HEK293T (cell line): ENCODE measurements at places on chromosomes 12 and 14.

DNA sequence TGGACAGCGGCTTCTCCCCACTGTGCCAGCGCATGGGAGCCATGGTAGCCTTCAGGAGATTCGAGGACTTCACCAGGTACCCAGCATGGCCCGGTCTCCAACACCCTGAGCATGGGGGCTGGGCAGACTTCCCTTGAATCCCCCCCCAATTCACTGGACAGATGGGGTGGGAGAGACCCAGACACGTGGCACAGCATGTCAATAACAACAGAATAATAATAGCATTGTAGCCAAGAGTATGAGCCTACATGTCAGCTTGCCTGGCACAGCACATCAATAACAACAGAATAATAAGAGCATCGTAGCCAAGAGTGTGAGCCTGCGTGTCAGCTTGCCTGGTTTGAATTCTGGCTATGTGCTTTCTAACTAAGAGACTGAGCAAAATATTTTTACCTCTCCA is 76.4 kb downstream of the FOXN4 start:
- DNase-seq = no peak

DNA sequence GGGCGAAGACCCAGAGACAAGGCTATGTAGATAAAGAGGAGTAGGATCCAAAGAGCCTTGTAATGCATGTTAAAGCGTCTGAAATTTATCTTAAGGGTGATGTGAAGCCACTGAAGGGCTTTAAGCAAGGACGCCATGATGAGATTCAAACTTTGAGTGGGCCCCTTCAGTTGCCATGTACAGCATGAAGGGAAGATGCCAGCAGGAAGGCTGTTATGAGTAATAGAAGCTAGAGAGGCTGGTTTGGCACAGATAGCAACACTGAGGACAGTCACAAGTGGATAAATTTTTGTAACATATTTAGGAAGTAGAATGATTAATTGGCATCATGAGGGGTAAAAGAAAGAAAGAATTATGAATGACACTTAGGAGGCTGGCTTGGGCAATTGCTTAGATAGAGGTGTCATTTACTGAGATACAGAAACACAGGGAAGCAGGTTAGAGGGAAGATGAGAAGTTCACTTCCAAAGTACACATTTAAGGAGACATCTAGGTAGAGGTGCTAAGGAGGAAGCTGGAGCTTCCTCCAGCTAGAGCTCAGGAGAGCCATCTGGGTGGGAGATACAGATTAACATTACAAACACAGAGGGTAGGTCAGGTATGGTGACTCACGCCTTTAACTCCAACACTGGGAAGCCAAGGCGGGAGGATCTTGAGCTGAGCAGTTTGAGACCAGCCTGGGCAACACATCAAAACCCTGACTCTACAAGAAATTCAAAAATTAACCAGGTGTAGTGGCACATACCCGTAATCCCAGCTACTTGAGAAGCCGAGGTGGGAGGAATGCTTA is 13.7 kb downstream of the ATG2B start:
- no peak for DNase-seq

DNA sequence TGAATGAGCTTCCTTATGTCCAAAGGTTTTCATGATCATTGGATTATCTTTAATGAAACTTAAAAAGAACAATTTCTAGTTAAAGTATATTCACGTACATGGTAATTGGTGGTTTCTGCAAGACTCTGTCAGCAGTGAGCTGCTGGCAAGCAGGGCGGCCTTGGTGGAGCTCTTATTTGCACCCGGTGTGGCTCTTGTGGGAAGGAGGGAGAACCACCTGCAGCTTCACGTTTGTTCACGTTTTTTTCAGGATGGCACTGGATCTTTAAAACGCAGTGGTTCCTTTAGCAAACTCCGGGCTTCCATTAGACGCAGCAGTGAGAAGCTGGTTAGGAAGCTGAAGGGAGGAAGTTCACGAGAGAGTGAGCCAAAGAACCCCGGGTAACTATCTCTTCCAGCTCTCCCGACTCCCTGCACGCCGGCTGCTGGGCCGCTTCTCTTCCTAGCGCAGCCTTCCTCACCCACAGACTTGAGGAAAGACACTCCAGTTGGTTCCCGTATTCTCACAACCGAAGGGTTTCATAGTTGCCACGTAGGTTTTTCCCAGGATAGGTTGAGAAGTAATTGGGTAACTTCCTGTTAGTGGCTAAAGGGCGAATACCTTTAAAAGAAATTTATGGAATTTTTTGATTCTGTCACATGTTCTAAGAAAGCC is 28.3 kb downstream of the XRCC3 start:
- no peak for DNase-seq

DNA sequence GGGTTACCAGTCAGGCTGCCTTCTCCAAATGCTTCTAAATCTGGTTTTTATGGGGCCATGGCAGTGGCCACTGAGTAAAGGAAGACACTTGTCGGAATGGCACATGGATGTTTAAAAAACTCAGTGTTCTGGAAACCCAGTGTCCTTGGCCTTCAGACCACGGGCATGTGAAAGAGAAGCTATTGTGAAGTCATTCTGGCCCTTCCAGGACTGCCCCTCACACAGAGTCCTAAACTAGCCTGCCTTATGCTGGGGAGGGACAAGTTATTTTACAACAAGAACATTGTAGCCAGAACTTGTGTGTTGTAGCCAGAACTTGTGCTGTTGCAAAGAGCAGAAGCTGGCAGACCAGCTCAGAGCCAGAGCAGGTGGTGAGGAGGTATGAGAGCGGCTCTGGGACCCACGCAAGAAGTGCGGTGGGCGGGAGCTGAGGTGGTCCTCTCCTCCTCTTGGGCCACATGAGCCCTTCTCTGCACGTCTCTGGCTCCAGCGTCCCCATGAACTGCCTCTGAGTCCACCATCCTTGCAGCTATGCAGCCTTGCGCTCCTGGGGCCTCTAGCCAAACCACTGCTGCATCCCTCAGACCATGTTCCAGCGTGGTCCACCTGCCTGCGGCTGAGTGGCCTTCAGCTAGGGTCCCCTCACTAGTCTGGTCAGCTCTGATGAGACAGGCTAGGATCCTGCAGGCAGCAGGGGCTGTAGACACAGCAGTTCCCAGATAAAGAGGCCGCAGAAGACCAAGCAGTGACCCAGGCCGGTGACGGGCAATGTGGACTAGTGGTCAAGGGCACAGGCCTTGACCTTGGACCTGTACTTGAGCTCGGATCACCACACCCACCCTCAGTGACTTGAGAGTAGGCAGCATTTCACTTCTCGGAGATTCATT is 32.5 kb downstream of the MMAB start:
- DNase-seq = no peak

GRCh38 chr12:1820191-1820895 is at the start of gene LRTM2:
Gene LRTM2, plus strand, starts transcription at chr12:1820565. Its CDS starts 7,584 bp downstream, at chr12:1828149.
- no peak for DNase-seq

GRCh38 chr12:104825408-104825807 is 132.7 kb downstream of the SLC41A2 start:
- DNase-seq = no peak

GRCh38 chr12:55001198-55001868 is 16.8 kb upstream of the TESPA1 start:
- DNase-seq = no peak

GRCh38 chr12:56487448-56488040 is 417 bp downstream of the GLS2 start:
- peak; percentile 12 for DNase-seq

GRCh38 chr12:110108309-110109036 is 15.7 kb upstream of the IFT81 start:
- no peak for DNase-seq

DNA sequence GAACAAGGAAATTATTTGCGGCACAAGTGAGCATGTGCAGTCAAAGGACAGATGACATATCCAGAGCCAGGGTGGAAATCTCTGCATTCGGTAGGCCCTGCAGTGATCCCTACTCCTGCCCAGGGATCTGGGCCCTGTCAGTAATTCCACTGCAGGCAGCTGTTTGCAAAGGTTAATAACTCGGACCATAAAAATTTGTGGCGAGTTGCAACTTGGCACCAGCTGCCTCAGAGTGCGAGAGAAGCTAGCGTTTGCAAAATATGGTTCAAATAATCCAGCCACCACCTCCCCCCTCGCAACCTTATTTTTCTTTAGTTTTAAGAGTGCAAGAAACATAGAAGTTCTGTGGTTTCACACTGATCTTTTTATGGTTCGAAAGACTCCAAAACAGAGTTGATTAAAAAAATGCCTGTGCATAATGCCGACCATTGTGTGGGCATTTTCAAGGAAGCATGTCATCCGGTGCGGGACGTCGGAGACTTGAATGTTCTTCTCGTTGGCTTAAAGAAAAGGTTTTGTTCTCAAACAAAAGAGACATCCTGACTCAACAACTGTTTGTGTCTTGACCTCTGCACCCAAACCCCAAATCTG is 224.5 kb downstream of the BCL11B start:
- DNase-seq = no peak

DNA sequence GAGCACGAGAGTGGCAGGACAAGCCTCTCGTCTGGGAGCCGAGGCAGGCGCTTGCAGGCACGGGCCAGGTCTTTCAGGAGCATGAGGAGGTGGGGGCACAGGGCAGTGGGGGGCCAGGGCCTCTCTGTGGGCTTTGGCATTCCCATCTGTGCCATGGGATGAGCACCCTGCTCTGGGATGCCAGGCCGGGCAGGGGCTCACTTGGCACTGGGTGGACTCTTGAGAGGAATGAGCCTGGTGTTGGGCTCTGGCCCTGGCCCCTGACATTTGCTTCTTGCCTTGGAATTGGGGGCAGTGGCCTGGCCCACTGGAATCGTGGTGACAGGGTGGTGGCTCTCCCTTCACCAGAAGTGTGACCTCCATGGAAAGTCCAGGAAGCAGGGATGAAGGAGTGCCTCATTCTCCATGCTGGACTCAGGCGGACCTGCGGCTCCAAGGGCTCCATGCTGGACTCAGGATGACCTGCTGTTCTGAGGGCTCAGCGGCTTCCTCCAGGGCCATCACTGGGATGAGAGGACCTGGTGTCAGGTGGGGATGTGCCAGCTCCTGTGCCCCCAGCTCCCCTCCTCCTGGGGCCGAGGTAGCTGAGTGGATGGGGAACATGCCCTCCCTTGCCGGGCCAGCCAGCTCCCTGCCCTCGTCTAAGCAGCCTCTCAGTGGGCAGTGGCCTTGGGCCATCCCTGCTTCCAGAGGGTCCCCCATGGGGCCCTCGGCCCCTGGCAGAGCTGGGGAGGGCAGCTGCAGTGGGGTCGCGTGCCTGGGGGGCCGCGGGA is 220.3 kb downstream of the KIF26A start:
- DNase-seq = no peak

DNA sequence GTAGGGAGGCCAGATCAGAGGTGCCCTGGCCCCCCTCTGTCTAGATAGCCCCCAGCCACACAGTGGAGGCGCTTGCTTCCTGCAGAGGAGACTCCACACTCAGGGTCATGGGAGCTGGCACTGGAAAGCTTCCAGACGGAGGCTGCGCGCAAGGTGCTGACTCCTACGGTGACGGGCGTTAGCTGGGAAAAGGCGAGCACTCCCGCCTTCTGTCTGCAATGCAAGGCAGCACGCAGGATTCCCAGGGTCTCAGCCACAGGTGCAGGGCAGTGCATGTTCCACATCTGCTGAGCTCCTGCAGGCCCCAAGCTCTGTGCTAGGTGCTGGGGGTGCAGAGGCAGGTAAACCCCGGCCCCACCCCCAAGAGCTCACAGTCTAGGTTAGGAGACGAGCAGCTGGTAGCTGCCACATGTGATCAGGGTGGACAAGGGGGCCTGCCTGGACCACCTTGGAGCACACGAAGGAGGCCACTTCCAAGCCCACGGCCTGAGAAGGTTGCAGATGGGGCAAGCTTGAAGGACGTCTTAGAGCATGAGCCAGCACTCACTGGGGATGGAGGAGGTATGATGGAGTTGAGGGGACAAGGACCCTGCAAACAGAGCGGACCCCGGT is 310.9 kb upstream of the DIO3 start:
- DNase-seq = no peak

GRCh38 chr12:19771858-19772257 is 332.6 kb downstream of the AEBP2 start:
- no peak for DNase-seq

DNA sequence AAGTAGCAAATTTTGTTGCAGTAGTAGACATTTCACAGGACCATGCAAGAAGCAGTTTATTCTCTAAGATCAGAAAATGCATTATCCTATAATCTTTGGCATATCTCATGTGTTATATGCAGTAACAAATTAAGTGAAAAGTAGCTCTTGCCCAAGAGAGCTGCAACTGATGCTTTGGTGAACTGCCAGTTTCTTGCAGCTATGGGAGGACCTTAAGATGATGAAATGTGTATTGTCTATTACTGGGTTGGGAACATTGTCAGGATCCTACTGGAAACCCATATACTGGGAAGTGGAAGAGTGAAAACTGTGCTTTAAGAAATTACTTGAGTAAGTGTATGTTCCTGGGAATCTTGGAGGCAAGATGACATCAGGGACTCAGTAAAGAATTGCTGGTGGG is 238.8 kb downstream of the DACT1 start:
- no peak for DNase-seq

DNA sequence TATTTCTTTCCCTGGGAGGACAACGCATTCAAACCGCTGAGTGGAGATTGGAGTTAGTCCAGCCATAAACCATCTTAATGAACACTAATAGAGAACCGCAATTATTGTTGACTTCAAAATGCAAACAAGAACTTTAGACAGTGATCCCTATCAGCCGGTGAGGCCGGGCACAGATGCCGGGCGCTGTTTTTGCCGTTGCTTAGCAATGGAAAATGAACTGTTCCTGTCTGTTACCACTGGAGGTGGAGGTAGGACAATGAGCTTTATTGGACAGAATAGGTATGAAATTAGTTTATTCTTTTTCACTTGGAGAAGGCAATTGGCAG is 216.8 kb downstream of the TTC8 start:
- DNase-seq = no peak

DNA sequence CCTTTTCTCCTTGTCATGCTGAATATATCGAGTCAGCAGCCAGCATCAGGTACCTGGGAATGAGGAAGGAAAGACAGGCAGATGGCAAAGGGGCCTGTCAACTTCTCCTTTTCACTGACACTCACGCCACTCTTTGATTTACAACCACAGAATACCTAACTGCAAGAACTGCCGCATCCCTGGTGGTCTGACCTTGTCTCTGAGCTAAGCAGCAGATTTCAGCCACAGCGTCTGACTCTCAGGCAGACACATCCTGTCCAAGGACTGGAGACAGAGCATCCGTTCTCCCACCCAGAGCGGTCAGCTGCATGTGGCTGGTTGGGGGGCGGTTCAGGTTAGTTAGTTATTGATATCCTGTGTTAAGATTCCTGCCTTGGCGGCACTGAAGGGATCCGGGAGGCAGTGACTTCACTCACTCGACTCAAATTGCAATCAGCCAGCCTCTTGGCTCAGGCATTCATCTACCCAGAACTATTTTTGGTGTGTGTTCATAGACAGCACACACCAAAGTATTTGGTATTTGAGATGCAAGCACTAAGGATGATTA is 11.2 kb upstream of the MAP1LC3B2 start:
- DNase-seq = no peak
